Pancreas (tissue), 10 donors: ENCODE measurements at places on chromosomes 12 and 14.
A peak's percentile ranks its signal among the peaks of the same experiment; 100 is the strongest.

DNA sequence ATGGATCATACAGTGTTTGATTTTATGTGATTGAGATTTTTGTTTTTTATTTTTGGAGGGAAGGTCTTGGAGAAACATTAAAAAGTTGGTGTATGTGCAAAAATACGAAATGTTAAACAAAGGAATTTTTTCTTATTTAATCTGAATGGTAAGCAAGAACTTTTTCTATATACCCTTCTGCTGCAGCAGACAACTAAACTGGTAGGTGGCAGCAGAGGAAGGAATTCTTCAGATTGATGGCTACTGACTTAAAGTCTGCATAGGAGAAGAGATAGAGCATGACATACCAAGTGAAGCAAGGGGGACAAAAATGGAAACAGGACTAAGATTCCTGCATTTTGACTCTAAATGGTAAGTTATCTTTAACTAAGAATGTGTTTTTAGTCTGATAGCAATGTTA is 42.0 kb upstream of the A2ML1 start:
- no peak for DNase-seq

DNA sequence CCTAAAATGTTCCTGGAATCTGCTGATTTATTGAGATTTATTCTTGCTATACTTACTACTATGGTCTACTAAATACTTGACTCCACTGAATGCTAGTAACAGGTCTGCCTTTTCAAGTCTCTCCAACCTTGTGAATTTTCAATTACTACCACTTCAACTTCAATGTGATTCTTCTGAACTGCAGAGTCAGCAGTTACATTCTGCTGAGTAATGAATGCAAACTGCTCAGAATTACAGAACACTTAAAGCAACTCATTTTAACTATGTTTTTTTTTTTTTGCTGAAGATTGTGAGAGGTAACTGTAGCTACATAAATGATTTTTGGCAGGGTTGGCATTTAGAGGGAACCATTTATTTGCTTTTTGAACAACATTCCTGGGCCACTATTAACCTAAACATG is 41.8 kb downstream of the ARF6 start:
- DNase-seq: no peak

GRCh38 chr12:89020121-89020480 is 332.2 kb downstream of the DUSP6 start:
- no peak for DNase-seq

DNA sequence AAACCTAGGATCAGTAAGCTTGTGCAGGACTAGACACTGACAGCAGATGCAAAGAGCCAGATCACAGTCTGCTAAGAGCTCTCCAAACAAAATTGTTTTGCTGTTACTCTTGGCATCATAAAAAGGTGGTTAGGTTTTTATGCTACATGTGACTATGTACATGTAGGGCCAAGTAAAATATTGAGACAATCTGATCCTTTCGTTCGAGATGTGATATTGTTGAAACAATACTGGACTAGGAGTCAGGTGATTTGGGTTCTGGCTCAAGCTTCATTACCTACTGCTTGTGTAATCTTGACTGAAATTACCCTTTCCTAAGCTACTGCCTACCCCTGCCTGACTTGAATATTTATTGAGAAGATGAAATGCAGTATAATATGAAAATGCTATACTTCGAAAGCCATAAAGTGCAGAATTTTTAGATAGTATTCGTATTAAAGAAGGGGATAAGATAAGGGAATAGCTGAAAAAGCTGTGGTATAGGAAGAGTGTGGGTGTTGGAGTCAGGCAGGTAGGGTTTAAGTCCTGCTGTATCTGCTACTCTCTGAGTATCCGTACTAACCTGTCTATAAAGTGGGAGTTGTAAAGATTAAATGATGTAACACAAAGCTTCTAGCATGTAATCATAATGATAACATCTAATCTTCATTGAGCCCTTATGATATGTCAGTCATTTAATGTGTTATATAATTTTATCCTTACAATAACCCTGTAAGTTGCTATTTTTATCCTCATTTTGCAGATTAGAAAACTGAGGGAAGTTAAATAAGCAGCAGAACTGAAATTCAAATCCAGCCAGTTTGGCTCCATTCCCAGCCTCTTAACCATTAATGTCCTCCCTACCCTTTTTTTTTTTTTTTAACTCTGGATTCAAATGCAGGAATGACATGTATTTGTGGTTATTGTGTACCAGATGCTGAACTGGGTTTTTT is 38.6 kb upstream of the ATF1 start:
- DNase-seq: no peak

DNA sequence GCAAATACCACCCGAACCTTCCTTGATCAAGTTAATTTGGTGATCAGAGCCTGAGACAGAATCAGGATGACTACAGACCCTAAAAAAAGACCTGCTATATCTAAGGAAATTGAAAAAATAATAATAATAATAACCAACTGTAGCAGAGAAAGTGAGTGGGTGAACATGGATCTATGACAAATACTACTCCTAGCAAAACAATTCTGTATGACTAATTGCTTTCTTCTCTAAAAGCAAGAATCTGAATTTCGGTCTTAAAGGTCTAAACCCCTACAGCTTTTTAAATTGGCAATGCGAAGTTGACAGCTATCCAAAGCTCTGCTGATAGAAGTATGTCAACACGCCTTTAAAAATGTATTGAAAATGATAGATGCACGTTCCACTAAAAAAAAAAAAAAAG is 102.2 kb downstream of the PRKAB1 start:
- no peak for DNase-seq

GRCh38 chr12:116299665-116300328 is 22.3 kb upstream of the MED13L start:
- no peak for DNase-seq

DNA sequence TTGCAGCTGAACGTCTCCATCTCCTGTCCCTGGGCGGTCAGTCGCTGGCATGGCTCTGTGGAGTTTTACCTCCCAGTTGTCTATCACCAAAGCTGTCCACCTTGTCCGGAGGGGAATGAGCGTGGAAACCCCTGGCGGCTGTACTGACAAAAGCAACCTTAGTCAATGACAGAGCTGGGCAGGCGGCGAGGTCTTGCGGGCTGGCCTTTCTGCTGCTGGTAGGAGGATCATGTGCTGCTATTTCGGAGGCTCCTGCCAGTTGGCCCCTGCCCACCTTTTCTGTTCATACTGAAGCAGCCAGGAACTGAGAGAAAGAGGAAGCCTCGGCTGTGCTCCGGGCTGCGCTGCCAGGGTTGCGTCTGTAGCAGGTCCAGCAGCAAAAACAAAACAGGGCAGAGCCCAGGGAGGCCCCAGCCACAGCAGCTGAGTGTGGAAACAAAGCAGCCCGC is 57.7 kb downstream of the HMGA2 start:
- DNase-seq: peak; percentile 62

DNA sequence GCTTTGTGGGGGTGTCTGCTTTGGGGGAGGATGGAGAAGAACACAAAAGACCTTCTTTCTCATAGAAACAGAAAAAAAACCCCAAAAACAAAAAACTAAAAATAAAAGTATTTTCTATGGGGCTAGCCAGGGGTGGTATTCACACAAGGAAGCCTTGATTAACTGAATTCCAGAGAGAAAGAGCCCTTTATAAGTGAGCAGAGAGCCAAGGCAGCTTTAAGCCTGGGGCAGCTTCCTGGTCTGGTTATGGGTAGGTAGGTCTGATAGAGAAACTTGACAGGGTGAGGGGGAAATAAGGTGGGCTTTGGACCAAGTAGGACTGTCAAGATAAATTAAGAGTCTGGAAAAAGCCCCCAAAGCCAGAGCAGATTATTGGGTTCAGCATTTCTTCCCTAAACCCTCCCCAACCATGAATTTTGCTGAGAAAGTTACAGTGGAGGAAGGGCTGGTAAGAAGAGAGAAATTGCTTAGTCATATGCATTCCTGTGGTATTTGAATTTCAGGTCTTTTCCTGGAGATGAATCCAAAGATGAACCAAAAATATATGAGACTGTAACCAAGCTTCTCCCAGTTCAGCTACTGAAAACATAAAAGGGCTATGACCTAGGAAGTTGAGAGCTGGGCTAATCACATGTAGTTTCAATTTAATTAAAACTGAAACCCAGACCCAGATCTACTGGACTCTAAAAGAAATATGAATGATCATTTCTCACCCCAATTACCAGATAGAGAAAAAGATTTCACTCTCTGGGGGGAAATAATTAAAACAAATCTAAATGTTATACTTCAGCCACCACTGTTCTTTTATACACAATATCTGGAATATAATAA is 144.8 kb downstream of the TBC1D30 start:
- DNase-seq: no peak

DNA sequence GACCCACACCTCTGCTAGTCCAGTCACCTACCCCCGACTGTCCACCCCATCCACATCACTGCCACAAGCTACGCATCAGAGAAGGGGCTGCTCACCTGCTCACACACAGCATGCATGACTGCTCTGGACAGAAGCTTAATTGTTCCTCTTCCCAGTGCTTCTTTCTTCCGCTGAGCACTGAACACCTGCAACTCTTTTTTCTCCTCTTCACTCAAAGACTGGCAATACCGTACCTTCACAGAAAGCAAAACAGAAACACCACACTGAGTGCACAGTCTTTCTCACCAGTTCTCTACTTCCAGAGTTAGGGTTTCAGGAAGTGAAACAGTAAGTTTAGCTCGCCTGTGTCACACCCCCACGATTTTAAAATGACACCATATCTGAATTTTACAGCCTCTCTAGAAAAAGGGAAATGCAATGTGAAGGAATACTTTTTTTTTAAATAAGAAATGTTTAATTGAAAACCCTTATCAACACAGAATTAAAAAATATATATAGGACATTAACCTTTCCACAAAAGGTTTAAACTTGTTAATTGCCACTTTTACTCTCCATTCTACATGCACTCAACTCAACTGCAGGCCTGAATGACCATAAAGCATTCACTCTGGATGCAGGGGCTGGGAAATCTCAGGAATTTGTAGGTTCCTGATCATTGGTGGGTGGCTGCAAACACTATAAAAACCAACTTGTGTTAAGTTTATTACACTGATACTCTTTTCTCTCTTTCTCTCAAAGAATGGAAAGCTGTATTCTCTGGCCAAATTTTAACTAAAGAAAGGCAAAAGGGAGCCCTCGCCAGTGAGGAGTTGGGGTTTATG is 120.0 kb downstream of the PRICKLE1 start:
- no peak for DNase-seq

DNA sequence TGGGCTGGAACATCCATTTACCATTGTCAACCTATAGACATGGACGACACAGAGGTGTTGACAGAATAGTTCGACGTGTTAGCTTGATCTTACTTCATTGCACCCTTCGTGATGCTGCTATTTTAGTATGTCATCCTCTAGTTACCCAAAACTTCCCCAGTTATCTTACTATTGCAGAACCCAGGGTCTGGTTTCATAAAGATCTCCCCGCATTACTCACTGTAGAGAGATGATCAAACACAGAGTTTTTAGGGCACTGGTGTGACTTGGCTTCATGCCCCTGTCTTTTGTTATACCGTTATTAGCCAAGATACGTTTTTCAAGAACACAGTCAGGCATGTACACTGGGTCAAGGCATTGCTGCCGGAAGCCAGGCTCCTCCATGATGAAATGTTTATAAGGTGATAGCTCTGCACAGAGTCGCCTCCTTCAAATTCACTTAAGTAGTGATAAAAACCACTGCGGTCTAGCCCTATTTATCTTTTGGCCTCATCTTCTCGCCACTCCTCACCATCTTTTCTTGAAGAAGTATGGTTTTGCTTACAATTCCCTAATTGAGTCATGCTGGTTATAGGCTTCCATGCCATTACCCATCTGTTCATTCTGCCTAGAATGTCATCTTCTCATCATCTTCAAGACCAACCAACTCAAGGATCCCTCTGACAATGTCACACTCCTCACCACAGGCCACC is 1127.9 kb downstream of the VRK1 start:
- DNase-seq: no peak

GRCh38 chr14:92482621-92483319 is 30.8 kb upstream of the RIN3 start:
- DNase-seq: no peak

- no peak for DNase-seq
Observed at GRCh38 chr12:26295001-26295400, 99.6 kb downstream of the SSPN start.

- DNase-seq: no peak
Observed at GRCh38 chr12:4899364-4899763, 10.3 kb upstream of the KCNA1 start.

DNA sequence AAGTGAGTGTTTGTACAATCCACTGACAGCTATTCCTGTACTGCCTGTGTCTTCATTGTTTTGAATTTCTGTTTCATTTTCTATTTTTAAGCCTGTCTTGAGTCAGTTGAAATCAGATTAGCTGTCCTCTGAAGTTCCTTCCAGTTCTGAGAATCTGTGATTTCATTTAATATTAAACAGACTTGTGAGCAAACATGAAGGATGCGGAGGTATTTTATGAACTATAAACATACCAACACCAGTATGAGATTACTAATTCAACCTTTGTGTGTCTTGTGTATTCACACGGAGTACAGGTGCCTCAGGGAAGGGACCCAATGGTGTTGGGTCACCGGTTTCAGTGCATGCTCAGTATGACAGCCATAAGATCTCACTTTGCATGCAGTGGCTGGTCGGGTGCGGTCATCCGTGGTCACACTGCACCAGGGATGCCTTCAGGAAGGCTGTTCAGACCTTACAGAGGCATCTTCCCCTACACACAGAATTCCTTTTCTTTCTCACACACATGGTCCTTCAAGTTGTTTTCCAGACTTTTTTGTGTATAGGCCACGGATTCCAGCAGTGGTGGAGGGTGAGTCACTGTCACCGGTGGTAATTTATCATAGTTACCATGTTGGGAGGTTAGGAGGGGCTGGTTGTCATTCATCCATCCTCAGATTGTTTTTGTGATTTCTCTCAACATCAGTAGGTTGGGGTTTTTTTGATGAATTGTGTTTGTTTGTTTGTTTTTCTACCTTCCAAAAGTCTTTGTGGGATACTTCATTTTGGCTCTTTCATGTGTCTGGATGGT is 103.0 kb upstream of the SFSWAP start:
- no peak for DNase-seq

DNA sequence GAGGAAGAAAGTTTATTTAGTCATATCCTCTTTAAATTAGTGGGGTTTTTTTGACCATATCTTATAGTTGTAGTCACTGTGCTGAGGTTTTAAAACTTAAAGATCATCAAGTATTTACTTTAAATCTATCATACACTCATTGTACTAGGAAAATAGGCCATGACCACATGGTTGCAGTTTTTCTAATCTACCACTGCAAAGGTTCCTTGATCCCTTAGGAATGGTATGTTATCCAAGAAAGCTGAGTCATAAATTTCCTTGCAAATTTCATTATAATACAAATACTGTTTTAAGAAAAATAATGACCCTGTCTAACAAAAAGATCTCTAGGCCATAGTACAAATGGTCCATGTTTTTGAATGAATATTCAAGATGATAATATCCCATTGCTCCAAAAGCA is 74.7 kb downstream of the DBX2 start:
- DNase-seq: no peak

GRCh38 chr12:52120951-52121823 is 41.7 kb downstream of the SMIM41 start:
- DNase-seq: no peak

GRCh38 chr14:65632487-65632886 is 220.0 kb downstream of the FUT8 start:
- no peak for DNase-seq

- no peak for DNase-seq
Observed at GRCh38 chr14:86196471-86196870, 666.5 kb downstream of the FLRT2 start.
